MM.1S (cell line): ENCODE measurements at places on chromosomes 3 and 15.

- DNase-seq, result no peak
Measured at GRCh38 chr3:69929019-69929418, 70.5 kb upstream of the SAMMSON start.

GRCh38 chr15:70094690-70095311, 2.9 kb downstream of the TLE3 start:
- peak; percentile 22 for DNase-seq

DNA sequence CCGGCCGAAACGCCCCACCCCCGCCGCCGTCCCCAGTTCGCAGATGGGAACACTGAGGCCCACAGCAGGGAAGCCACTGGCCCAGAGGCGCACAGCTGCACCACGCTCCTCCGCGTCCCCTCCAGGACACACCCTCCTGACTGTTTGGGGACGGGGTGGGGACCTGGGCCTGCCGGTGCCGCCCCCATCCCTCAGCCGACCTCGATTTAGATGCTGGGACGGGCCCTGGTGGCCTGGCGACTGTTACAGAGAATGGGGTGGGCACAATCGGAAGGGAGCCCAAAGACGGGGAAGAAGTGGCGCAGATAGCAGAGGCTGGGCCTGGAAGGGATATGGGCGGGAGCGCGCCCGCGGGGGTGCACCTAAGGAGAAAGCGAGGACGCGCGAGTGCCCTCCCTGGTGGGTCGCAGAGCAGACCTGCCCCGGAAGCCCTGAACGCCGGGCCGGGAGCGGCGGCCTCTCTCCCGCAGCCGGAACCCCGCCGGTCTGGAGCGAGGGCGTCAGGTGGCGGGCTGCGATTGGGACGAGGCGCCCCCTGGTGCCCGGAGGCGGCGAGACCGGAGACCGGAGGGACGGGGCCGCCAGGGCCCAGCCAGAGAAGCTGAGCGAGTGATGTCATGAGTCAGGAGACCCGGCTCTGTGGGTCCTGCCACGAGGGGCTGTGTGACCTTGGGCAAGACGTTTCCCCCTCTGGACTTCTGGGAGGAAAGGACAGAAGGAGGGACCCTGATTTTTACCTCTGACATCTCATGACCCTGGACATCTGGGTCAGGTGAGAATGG, 78.4 kb downstream of the IQSEC1 start:
- DNase-seq, result peak; percentile 82

DNA sequence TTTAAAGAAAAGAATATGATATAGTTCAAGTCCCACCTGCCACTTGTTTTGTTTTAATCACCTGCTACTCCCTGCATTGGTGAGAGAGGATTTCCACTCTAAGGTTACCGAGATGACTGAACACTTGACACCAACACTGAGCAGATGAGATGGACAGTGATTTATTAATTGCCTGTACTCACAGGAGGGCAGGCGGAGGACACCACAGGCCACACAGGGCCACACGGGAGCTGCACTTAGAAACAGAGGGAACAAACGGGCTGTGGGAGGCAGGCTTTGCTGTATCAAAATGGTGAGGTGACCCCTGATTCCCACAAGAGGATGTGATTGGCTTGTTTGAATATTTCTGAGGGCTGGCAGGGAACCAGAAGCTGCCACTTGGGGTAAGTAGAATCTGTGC, 10.8 kb downstream of the MINAR1 start:
- DNase-seq, result no peak

GRCh38 chr15:45099549-45100165, 14.3 kb downstream of the DUOX2 start:
- DNase-seq, result no peak

GRCh38 chr3:187013159-187013716, 82.9 kb downstream of the ST6GAL1 start:
- no peak for DNase-seq

DNA sequence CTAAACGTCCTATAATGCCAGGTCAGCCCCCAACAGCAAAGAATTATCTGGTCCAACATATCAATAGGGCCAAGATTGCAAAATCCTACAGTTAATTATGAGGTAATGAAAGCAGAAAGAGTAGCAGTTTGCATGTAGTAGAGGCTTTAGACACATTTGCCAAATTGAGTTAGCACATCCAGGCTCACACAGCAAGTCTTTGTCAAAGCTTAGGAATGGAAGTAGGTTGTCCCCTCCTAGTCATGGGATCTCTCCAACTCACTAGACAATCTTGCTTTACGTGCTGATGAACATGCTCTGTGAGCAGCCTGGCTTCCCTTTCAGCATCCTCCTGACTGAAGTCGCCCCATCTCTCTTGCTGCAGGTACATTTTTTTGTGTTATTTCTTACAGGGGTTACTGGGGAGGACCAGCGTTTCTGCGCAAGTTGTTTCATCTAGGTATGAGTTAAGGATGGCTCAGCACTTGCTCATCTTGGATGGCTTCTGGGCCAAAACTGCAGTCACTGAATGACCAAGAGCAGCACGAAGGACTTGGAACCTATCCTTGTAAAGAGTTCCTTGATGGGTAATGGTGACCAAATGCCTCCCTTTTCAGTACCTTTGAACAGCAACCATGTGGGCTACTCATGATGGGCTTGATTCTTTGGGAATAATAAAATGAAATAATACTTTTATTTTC, 55.9 kb downstream of the SQOR start:
- DNase-seq, result no peak

- DNase-seq, result peak; percentile 69
Measured at GRCh38 chr3:13015286-13016082, 57.7 kb downstream of the IQSEC1 start.

- no peak for DNase-seq
Measured at GRCh38 chr3:152826476-152826875, 8.5 kb upstream of the P2RY1 start.

DNA sequence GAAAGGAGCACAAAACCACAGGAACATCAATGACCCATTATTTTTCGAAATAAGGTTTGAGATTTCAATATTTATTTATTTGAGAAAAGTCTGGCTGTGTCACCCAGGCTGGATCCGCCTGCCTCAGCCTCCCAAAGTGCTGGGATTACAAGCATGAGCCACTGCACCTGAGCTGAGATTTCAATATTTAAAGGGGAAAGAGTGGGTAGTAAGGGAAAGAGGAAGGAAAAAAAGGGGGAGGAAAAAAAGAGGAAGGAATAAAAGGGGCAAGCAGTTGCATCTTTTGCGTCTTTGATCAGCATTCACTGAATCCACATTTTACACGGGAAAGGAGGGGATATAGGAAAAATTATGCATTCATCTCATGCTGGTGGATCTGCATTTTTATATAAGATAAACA, 47.4 kb downstream of the ERICH6 start:
- no peak for DNase-seq

GRCh38 chr3:70519913-70520659, 207.6 kb upstream of the MDFIC2 start:
- DNase-seq, result no peak

- no peak for DNase-seq
Measured at GRCh38 chr15:62125773-62126172, 39.3 kb downstream of the C2CD4B start.

- DNase-seq, result no peak
Measured at GRCh38 chr3:154955907-154956533, 124.1 kb upstream of the MME start.

DNA sequence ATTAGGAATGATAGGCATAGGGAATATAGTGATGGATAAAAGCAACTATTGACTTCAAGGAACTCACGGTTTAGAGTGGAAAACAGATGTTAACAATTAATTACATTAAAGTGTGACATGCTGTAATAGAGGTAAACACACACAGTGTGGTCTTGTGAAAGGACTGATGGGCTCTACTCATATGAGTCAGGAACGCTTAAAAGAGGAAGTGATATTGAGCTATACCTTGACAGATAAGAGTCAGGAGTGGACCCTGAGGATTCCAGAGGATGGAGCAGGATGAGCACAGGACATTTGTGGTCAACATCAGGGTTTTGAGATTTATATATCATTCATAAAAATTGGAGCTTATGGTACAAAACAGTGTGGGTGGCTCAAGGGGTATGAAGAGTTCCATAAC, 11.0 kb downstream of the EXOG start:
- DNase-seq, result no peak

DNA sequence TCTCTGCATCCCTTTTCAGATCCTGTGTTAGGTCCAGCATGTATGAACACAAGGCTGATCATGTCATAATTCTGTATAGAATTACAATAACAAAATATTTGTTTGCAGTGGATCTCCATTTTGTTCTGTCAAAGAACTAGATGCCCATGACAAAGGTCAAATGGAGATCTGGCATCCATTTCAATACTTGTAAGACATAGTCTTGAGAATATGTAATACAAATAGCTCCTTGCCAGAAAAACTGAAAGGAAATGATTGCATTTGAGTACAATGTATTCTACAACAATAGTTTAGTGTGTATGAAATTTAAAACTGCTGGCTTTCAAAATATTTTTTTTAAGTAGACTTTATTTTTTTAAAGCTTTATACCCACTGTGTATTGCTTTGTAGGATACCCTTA, 101.1 kb downstream of the CMSS1 start:
- no peak for DNase-seq

DNA sequence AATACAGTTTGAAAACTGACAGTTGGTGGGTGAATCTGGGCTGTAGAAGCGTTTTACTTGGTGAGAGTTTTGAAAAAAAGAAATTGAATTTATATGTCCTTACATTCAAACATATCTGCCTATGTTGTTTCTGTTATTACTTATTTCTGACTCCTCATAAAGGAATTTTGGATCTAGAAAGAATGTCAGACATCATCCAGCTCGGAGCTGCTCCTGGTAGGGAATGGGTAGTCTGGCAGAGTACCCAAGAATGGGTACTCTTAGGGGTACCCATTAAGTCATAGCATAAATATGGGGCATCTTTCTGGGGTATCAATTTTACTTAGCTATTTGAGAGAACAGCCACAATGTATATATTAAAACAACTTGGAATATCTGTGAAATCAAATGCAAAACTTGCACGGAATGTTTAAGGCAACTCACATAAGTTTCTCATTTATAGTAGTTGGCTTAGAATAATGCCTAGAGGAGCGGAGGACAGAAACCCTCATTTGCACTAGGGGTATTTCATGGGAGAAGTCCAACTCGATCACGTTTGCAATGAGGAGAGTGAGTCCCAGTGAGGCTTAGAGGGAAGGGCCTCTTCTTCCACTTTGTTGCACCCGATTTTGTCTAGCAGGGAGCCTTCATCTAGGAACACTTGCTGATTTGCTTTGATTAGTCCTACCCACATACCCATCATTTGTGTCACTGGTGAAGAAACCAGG, 2.4 kb upstream of the LARP6 start:
- no peak for DNase-seq
